ENCODE measurements at places on chromosomes 5 and 9.
A peak's percentile ranks its signal among the peaks of the same experiment; 100 is the strongest.

DNA sequence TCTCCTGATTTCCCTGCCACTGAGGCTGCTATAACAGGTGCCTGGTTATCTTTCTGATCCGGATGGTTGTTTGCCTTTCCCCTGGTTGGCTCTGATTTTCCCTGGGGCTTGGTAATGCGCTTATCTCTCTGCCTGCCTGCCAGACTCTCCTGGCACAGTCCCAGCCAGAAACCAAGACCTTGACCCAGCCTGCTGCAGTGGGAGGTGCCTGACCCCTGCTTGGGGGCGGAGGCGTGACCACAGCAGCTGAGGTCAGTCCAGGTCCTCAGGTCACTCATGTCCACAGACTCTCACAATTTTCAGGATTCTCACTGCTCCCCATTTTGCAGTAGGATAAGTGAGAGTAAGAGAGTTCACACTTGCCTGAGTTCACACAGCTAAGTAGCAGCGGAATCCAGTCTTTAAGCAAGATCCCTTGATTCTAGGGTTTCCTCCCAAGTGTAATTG lies 24.4 kb upstream of the SYNPO start:
- peak; percentile 24 for ATAC-seq

DNA sequence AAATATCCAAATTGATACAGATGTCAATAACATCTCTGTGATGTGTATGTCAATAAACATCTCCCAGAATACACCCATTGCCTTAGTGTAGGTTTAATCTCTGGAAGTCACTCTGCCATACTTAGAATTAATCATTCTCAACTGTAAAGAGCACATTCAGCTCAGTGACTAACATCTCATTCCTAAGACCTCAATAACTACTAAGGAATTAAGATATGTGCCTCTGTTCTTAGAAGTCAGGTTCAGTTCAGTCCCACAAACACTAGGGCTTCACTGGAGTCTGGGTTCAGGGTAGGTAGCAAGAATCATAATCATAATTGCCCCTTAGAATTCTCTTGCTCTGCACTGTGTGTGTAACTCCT lies 31.7 kb downstream of the UGCG start:
- peak; percentile 41 for ATAC-seq

DNA sequence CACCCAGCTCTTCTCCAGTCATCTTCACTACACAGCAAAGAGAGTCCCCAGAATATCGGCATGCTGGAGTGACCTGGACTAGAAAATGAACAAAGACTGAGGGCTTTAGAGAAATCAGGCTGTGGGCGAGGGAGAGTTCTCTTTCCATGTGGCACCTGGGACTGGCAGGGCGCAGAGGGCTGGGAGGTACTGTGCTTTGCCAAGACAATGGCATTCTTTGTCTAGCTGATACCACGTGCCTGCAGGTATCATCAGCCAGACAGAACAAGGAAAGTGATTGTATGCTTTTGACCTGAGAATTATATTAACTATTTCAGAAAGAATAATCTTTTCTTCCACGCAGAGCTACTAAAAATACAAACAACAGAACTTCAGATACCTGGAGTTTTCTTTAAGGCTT lies 30.5 kb downstream of the DDX31 start:
- no peak for ATAC-seq

DNA sequence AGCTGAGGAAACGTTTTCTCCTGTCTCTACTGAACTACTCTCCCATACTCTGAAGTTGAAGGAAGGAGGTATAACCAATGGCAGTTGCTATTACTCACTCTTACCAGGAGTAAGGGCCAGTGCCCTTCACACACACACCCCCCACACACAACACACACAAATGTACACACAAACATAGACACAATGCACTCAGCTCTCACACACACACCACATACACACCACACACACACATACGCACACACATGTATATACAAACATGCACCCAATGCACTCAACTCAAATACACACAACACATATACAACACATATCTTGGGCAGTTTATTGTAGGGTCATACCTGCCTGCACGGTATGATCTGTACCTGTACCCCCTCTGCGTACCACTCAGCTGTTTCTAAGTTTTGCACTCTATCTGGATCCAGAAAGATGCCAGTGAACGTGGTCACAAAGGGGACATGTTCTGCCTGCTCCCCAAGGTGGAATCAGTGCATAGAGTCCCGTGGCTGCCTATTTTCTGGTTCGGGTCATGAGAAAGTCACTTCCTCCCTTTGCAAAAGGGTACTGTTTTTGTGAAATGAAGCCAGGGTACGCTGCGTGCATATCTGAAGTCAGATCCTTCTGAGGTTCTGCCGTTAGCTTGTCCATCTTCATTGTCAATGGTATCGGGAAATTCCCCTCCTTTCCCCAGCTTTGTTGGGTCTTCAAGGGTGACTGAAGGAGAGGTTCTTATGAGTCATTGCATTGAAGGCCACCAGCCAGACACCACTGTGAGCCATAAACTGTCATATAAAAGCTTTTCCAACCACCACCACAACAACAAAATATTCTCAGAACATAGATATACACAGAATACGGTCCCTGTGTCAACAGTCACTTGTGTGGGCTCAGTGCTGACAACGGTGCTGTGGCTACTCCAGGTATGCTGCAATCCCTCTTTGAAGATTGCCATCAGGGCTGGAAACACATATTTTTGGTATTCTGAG lies 131.9 kb downstream of the UGCG start:
- no peak for ATAC-seq

DNA sequence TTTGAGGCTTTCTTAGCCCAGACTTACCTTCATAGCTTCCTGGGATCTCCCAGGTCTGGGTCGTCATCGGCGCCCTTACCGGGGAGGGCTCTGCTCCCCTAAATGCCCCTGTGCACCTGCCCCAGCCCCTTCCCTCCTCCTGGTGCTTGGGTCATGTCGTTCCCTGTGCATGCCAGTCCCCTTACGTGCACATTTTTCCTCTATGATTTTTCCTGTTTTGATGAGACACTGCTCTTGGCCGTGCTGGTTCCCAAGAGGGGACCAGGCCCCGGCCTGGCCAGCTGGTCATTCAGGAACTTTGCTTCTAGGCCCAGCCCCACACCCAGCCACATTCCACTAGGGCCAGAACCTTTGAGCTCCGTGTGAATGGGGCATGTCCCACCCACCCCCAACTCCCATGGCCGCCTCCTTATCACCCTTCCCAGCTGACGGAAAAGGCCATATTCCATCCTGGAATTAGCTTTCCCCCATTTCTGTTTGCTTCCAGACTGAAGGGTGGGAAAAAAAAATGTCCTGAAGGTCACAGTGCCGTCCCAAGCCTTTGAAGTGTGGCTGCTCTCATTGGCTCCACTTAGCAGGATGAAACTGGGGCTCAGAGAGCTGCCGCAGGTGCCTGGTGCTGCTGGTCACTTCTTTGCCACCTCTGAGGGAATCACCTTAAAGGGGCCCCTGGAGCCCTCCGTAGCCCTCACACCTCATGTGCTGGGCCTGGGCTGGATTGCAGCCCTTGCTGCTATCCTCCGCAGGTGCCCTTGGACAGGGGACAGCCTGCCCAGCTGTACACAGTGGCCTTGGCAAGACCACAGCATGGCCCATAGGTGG lies 25.1 kb downstream of the ERGIC1 start:
- no peak for ATAC-seq

Measured in SK-N-SH treated with all-trans-retinoic acid at 6 μM for 48 hours (cell line).